ENCODE measurements at places on chromosomes 7 and 10. TPM values are rescaled to one million over a fixed set of nuclear protein-coding genes. Genes with fewer than 3 reads are reported as not detected.
A peak's percentile ranks its signal among the peaks of the same experiment; 100 is the strongest.

DNA sequence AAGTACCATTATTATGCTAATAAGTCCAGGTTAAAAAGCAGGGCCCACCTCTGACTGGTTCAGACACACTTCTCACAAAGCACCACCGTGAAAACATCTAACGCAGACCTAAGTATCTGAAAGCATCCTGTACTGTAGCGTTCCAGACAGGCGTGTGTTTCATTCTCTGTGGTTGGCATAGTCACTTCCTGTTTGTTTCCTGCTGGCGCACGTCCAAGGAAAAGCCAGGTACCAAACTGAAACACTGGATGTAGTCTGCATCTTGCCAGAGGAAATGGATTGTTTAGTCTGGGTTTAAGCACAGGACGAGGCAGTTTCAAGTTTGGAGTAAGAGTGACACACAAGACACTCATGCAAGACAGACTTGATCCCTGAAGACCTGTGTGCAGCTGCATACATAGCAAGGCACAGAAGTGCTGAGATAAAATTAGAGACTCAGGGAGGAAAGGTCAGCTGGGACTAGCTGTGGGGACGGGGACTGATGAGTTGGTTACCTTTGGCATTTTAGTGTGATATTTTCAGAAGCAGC lies 23.3 kb downstream of the BPGM start:
- peak; percentile 81 for DNase-seq

- no peak for DNase-seq
Observed at GRCh38 chr10:78188446-78188845, 154.8 kb downstream of the RPS24 start.

The TAS2R41 gene
- not detected for total RNA-seq

DNA sequence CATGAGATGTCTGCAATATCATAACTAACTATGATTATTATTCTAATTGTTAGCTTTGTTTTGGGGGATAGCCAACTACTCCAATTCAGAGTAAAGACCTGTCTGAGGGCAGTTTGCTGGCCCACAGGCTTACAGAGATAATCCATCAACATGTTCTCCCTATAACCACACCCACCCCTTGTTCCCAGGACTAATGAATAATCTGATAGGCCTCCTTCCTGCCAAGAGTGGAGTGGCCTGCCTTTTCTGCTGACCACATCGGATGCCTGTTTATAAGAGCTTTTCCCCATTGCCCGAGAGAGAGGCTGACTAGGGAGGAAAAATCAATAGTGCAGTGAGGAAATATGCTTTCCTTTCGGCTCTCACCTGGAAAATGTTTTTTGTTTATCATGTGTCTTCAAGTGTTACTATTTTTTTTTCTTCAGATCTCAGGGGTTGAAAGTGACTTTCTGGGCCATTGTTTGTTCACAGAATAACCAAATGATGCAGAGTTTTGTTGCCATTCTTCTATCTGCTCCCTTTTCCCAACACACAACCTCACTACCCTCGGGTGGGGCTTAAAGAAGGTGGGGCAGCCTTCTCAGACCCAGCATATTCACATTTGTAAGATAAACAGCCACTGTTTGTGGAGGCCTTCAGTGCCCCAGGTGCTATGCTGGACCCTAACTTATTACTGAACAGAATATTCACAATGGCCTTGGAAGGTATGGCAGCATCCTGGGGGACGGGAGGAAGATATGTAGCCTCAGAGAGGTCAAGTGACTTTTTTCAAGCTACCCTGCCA lies 38.4 kb downstream of the PLPP4 start:
- no peak for DNase-seq

DNA sequence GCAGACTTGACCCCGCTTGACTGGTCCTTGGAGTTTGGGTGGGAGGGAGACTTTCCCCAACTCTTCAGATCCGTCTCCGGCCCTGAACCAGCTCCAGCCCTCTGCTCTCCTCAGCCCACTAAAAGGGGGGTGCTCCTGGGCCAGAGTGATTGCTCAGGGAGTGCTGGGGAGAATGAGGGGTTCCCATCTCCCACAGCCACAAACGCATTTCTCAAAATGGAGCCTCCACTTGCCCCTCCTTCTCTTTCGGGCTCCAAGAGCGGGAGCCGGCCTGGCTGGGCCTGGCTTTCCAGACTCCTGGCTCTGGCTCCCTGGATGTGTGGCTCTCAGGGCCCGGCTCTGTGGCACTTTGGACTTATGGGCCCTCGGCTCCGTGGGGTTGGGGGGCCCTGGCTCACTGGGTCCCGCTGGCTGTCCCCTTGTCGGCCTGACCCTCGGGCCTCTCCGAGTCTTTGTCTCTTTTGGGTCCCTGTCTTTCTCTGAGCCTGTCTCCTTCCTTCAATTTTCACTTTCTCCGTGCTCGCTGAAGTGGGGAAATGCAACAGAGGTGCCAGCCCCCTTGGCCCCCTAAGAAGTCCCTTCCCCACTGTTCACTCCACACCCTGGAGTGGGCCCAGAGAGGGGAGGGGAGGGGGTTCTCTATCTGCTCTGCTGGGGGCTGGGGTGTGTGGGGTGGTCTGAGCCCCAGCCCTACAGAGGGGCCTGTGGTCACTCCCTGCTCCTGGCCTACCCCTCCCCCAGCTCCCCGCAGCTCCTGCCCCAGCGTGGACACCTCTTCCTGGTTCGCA lies 713 bp downstream of the LZTS2 start:
- DNase-seq: no peak

DNA sequence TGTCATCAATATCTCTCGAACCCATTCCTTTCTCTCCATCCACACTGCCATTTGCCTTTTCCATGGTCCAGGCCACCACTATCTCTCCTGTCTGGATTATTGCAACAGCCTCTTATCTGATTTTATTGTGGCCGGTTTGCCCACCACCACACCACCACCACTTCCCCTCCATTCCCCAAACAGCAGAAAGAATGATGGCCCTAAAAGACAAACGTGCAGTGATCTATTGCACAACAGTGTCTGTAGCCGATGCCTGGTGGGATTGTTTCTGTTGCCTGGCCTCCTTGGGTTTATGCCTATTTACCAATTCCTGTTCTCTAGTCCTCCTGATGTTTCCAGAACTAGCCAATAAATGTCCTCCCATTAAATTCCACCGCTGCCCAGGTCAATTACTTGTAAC lies 10.2 kb upstream of the ST8SIA6 start:
- no peak for DNase-seq

- no peak for DNase-seq
Observed at GRCh38 chr10:91115618-91116390, 104.7 kb upstream of the PCGF5 start.

DNA sequence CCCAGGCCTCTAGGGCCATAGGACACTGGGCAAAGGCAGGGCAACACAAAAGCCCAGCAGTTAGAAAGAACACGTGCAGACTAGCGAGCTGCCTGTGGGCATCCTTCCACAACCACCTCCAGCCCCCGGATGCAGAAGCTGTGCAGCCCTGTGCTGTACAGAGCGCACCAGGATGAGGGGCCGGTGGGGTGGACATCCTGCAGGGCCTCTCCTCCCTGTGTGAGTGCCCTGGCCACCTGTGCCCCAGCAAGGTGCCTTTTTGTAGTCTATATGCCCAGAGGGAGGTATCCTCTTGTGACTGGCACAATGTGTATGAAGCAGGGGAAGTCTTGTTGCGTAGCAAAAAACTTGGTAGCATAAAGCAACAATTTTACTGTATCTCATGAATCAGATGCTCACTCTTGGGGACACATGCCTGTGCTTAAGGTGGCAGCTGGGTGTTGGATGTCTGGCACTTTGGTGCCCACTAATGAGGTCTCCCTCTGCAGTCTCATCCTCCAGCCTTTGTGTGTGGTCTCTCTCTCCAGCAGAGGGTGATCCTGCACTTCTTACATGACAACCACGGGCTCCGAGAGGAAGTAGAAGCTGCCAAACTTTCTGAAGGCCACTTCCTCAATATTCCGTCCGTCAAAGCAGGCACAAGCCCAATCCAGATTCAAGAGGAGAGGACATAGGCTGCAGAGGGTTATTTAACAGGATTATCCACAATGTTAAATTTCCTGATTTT lies 8.7 kb downstream of the NCAPG2 start:
- DNase-seq: no peak

GRCh38 chr7:128037880-128038619 lies 6.8 kb upstream of the LRRC4 start:
- no peak for DNase-seq

DNA sequence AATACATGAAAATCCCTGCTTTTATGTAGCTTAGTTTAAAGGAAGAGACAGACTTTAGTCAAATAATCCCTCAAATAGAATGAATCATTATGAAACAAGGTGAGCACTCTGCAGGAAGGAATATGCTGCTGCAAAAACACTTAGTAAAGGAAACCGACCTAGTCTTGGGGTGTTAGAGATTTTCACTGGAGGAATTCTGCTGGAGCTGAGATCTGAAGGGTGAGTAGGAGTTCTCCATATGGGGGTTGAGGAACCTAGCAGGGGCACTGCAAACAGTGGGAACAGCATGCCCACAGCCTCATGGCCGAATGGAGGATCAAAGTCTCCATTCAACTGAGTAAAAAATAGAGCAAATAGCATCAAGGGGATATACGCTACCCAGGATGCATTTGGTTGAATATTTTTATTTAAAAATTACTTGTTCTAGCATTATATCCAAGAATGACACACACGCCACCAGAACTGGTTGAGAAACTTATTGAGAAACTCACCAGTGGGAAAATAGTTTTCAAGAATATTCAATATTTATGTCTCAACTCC lies 3.5 kb downstream of the ITIH2 start:
- DNase-seq: no peak

- DNase-seq: no peak
Observed at GRCh38 chr7:100819586-100819985, 7.7 kb downstream of the EPHB4 start.

The HILPDA gene
- 362 TPM for total RNA-seq

The EIF3A gene
- total RNA-seq: 131 TPM

- no peak for DNase-seq
Observed at GRCh38 chr7:69714886-69715576, 116.8 kb downstream of the AUTS2 start.

DNA sequence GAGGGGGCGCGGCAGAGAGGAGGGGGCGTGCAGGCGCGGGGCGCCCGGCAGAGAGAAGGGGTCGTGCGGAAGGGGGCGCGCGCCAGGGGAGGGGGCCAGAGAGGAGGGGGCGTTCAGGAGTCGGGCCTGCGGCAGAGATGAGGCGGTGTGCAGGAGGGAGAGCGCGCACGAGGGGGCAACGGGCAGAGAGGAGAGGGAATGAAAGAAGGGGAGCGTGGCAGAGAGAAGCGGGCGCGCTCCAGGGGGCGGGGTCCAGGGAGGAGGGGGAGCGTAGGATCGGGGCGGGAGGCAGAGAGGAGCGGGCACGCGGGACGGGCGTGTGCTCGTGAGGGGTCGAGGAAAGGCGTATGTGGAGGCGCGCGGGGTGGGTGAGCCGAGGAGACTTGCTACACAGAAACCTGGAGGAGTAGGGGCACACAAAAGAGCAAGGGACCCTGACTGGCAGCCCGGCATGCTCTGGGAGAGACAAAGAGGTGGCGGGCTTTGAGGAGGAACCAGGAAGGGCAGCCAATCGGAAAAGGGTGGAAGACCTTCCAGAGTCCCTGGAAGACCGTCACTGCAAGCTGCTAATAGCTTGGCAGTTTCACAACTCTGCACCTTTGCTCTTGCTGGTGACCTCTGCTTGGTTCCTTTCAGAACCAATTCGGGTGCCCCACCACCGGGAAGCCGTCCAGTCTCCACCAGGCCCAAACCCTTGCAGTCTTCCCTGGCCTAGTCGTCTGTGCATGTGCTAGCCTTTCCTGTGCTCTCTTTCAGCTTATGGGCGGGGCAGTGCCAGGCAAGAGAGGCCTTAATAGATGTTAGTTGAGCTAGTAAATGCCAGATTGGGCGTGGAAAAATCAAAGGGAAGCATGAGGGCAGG lies 639 bp downstream of the DYDC2 start:
- DNase-seq: peak; percentile 22

- DNase-seq: no peak
Observed at GRCh38 chr10:10164848-10165247, 852.8 kb upstream of the CELF2 start.
